Activated CD8-positive, alpha-beta T cell treated with anti-CD3 and anti-CD28 coated beads, Interleukin-2, amount 10 ng/mL, durations not matched to agents 7 days and 5 days (primary cell): ENCODE measurements at places on chromosomes 16 and 17. TPM values are rescaled to one million over a fixed set of nuclear protein-coding genes. Genes with fewer than 3 reads are reported as not detected.

DNA sequence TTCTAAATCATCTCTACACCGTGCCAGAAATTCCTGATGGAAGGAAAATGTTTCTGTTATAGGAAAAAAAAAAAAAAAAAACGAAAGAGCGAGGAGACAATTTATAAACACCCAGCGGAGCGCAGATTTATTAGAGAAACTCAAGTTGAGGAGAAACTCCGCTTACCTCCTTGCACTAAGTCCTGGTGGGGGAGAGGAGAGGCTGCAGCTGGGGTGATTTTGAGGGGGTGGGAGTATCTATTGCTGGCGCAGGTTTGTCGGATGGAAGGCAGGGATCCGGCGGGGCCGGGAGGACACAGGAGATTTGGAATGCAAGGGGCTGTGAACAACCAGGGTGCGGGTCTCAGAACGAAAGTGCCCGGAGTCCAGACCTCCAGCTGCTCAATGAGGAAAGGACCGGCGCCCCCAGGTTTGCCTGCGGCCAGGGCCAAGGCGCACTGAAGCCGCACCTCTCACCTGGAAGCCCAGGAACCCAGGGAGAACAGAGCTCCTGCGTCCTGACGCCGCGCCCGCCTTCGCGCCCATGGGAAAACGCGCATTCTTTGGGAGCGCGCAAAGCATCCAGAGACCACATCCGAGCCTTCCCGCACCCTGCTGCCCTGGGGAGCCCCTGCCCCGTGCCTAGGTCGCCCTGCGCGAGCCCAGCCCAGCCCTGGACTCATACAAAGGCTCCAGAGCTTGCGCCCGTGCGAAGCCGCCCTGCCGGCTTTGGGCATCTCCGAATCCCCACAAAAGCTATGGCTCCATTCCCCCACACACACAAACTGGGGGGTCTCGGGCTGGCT is 2.6 kb upstream of the HOXB8 start:
- DNase-seq: no peak

Gene MAPT
- 0.11 TPM for total RNA-seq

GRCh38 chr16:83105279-83106077 is 478.7 kb downstream of the CDH13 start:
- no peak for DNase-seq

Gene PPP1R1B
- total RNA-seq: not detected

Gene KRTAP4-1
- total RNA-seq: not detected

Gene CTRB1
- not detected for total RNA-seq

GRCh38 chr17:45812102-45812501 is 28.0 kb downstream of the CRHR1 start:
- no peak for DNase-seq

Gene CD300H
- total RNA-seq: not detected

Gene PRDM7
- not detected for total RNA-seq

- peak; percentile 90 for DNase-seq
Measured at GRCh38 chr17:77881545-77881944, 77.0 kb upstream of the TNRC6C start.

DNA sequence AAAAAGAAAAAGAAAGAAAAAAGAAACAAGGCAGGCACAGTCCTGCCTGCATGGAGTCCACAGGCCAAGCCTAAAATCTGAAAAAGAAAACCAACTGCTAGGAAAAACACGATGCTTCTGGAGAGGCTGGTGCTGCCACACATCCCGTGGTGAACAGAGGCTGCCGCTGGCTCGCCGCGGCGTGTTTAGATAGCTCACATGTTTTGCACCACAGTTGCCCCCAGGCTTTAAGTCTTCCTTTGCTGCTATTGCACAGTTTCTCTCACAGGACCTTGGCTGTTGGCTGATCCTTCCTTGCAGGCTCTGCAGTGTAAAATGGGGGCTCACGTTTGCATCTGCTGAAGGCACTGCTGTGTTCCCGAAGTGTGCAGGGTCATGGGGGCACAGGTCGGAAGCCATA is 8.6 kb downstream of the SLC6A4 start:
- DNase-seq: no peak

Gene EFCAB5
- total RNA-seq: 1.6 TPM

DNA sequence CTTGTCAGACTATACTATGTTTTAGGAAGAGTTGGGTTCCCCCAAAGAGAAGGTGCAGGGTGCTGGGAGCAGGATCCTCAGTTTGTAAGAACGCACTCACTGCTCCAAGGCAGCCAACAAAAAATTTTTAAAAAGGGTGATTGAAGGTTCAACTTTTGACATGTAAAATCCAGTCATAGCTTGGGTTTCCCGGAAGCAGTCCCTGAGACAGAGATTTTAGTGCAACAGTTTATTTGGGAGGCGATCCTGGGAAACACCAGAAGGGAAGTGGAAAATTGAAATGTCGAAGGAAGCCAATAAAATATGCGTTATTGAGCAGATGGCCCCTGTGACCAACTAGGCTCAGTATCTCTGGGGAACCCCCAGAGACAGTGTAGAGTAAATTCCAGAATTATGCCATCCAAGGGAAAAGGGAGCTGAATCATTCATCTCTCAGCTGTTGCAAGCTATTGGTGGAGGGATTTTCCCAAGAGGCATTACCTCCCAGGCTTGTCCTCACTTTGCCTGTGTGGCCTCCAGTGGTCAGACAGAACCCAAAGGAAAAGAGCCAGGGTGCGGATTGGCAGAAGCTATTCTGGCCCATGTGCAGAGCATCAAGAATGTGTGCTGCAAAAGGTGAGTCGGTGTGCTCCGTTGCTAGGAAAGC is 72.9 kb downstream of the HS3ST3B1 start:
- no peak for DNase-seq

GRCh38 chr17:57413848-57414651 is 157.7 kb downstream of the MSI2 start:
- DNase-seq: no peak

DNA sequence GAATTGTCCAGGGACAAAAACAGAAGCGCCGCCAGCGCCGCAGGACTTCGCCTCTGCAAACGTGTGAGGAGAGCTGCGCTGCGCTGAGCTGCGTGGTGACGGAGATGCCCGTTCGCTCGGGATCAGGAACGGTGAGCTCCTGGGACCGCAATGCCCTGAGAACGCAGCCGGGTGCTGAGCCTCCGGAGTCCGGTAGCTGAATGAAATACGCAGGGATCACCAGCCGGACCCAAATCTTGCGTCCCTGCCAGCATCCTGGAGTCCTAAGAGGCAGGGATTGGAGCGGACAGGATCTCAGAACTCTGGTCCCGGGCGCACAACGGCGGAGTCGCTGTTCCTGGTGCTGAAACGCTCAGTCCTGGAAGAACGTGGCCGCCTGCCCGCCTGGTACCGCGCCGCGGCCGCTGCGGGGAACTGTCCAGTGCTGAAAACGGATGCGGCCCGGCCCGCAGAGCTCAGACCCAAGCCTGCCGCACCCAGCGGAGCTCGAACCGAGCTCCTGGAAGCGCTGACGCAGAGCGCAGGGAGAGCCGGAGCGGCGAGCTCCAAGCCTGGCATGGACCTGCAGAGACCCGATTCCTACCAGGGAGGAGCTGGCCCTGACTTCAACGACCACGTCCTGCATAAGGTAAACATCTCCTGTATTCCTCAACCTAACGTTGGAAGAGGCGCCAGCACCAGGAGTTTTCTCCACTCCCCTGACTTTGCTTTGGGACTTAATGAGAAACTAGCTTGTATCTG is 41.5 kb downstream of the CD300LF start:
- DNase-seq: peak; percentile 86

Gene DRC3
- 0.70 TPM for total RNA-seq

DNA sequence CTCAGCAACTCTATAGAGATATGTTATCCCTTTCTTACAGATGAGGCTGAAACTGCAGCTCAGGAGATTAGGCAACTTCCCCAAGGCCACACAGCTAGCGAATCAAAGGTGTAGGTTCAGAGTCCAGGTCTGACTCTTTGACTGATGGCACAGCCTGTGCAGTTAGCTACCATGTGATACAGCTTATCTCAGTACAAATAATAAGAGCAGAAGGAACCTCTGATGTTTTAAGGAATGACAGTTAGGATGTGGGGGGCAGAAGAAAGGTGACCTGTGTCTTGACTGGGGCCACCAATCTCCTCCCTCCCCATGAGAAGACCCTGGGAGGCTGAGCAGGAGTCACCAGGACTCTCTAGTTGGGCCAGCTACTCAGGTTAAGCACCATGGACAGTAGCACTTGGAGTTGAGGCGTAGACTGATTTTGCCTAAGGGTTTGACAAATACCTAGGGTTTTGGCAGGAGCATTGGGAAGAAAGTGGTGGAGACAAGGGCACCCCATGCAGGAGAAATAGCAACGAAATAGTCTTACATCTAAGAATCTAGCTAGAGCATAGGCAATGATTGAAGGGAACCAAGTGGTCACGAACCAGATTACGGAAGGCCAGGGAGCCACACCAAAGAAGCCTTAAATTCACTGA is 22.8 kb upstream of the ACSM2B start:
- no peak for DNase-seq

GRCh38 chr17:44187131-44187899 is 543 bp downstream of the TMUB2 start:
- DNase-seq: no peak

DNA sequence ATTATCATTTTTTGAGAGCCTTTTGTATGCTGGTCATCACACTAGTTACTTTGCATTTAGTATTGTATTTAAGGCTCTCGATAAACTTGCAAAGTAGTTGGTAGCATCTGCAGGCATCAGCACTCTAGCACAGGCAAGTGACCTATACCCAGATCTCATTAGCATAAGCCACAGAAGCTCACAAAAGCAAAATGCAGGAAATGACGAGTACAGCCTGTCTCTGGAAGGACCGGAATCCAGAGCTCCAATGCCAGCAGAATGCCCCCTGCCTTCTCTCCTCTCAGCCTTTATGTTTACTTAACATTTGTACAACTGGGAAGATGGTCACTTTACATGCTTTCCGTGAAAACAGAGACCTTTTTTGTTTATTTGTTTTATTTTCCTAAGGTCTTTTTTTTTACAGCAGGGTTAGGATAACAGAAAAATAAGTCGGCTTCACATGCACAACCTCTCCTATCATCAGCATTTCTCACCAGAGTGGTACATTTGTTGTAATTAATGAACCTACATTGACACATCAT is 45.4 kb upstream of the MYOCD start:
- DNase-seq: no peak

- no peak for DNase-seq
Measured at GRCh38 chr17:72064606-72065193, 56.1 kb upstream of the SOX9 start.

- no peak for DNase-seq
Measured at GRCh38 chr17:66444031-66444430, 141.6 kb downstream of the PRKCA start.

DNA sequence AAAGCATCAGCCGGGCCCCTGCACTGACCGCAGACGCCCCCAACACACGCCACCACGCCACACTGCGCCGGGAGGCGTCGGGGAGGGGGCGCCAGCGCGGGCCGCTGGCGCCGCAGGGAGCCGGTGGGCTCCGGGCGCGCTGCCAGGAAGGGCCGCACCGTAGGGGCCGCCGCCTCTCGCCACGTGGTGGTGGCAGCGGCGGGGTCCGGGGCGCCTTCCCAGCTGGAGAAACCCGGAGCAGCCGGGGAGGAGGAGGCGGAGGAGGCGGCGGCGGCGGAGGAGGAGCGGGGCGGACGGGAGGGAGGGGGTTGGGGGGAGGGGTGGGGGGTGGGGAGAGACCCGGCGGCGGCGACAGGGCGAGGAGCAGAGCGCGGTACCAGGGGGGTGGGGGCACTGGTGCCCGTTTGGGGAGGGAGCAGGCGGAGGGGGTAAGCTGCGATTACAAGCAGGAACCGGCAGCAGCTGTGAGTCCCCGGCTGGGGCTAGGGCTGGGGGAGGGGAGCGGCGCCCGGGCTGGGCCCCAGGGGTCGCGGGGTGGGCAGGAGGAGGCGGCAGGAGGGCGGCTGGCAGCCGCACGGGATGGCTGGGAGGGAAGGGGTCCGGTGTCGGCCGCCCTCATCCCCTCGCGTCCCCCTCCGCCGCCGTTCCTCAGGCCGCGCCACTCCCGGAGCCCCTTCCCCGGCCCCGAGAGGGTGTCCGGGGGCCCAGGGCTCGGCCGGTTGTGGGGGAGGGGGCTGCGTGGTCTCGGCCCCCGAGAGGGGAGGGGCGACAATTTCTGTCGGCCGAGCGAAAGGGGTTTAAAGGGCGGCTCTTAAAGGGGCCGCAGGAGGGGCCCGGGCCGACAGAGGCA is at the start of gene TBKBP1:
TSS of gene TBKBP1 (plus strand) at position 431 of the 850 bp plus-strand sequence. CDS start 1,952 bp downstream, outside the sequence.
- DNase-seq: peak; percentile 52

GRCh38 chr17:40702271-40702670 is 1.3 kb downstream of the KRT24 start:
- no peak for DNase-seq

Gene ZNF213
- 12.1 TPM for total RNA-seq

DNA sequence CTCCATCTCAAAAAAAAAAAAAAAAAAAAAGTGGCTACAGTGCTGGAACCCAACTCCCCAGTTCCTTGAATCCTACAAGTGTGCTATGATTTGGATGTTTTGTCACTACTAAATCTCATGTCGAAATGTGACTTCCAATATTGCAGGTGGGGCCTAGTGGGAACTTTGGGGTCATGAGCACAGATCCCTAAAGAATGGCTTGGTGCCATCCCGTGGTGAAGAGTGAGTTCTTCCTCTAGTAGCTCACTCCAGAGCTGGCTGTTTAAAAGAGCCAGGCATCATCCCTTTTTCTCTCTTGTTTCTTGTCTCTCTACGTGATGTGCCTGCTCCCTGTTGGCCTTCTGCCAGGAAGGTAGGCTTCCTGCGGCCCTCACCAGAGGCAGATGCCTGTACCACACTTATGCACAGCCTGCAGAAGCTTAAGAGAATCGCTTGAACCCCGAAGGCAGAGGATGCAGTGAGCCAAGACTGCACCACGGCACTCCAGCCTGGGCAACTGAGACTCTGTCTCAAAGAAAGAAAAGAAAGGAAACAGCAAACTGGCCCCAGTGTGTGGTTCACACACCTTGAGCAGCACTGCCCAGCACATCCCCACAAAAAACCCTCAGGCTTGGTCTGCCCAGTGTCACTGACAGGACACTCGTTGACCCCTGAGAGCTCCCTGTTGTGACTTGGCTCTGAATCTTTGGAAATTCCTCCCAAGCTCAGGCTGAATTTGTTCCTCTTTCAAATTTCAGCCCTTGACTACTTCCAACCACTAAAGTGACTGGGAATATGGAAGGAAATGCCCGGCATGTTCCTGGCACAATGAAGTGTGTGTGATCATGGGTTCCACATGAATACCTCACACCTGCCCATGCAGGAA is 3.1 kb downstream of the MT1E start:
- DNase-seq: no peak

DNA sequence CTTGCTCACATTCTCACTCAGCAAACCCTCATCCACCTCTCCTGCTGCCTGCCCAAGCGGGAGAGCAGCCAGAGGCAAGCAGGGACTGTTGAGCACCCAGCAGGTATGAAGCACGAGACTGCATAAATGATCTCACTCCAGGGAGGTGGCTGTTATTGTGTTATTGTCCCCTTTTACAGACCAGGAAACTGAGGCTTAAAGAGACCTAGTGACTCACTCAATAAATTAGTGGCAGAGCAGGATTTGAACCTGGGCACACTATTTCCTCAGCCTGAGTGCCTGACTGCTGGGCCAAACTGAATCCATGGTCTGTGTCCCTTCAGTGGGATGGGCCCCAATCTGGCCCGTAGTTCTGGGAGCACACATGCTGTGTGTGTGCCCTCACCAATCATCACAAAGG is 12.3 kb upstream of the MAP2K3 start:
- no peak for DNase-seq

DNA sequence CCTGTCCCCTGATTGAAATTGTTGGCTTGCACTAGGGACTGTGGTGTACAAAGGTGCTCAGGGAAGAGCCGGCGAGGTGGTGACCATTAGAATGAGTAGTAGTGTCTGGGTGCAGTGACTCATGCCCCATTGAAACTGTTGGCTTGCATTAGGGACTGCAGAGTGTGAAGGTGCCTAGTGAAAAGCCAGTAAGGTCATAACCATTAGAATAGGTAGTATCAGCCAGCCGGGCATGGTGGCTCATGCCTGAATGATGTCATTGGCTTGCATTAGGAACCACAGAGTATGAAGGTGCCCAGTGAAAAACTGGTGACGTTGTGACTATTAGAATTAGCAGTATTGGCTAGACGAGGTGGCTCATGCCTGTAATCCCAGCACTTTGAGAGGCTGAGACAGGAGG is 78.9 kb downstream of the ABCC6 start:
- DNase-seq: no peak
